ENCODE measurements at places on chromosomes 1 and 21.

DNA sequence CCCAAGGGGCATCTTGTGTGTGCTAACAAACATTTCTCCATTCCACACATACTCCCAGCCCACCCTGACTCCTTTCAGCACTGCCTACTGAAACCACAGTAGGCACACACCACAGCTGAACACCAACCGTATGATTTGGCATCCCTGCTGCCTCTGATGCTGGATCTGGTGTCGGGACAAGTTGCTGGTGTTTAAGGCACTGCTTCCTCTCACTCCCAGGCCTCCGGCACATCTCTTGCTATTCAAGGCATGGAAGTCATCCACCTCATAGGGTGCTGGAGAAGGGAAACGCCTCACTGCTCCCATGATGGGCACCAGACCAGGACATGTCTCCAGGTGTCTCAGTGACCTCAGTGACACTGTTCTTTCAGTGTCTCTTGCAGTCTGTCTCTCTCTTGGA lies 2.4 kb upstream of the ITLN2 start:
- DNase-seq, result no peak

- DNase-seq, result no peak
Observed at GRCh38 chr1:226420897-226421296, 13.0 kb upstream of the PARP1 start.

DNA sequence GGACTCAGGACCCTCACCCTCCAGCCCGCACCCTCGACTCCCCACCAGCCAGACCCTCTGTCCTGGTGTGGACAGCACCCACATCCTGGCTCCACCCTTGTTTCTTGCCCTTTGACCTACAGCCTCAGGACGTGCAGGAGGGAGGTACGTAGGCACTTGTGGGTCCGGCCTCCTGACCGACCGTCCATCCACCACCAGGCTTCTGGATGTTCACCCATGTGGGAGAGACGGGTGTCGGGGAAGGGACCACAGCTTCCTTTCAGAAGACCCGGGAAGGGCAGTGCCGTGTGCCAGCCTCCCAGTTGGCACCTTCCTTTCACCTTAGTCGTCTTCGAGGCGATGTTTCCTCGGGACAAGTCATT lies 61.4 kb downstream of the PRKCZ start:
- DNase-seq, result no peak

DNA sequence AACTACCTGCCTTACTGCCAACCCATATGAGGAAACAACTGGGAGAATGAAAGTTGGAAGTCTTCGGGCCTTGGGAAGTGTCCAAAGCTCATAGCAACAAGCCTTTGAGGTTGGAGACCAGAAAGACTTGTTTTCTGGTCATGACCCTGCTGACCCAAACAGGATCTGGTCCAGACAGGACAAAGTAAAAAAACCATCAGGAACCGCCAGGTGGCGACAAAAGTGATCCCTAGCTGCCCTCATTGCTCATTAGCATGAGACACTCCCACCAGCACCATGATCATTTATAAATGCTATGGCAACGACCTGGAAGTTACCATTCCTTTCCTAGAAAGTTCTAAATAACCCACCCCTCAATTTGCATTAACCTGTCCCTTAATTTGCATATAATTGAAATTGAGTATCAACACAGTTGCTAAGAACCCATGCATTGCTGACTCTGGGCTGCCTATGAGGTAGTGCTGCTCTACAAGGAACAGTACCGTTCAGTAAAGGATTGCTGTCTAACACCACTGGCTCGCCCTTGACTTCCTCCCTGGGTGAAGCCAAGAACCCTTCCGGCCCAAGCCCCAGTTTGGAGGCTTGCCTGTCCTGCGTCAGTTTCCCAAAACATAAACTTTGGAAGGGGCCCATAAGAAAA lies 89.0 kb downstream of the URB2 start:
- peak; percentile 7 for DNase-seq

GRCh38 chr1:227364657-227365056 lies 46.4 kb upstream of the CDC42BPA start:
- DNase-seq, result no peak

DNA sequence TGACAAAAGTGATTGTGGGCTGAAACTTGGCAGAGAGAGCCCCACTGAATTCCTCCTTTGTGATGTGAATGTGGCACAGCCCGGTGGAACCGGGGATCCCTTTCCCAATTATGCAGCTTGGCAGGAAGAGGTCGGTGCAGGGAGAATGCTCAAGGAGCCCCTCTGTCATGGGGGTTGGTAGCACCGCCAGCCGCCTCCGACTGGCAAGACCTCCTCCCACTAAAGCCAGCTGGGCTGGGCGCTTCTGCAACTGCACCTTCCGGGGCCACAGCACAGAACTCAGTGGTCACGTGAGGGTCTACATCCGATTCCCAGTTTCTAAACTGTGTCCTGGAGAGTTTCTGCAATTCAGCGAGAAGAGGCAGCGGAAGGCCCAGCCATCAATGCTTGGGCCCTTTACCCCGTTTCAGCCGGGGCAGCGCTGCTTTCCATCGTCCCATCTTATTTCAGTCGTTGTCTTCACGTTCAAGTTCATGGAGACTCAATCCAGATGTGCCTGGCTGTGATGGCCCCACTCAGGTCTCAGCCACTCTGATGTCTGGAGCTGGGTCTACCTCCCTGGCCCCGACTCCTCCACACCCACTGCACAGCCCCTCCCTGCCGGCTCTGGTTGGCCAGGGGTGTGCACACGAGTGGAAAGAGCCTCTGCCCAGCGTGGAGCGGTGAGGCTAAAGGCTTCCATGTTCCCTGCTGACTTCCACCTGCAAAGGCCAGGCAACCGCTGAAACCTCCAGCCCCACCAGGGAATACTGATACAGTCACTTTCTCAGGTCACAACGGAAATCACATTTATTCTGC lies 39.8 kb upstream of the FHAD1 start:
- DNase-seq, result no peak

All from GM04504 (cell line).